ENCODE measurements at places on chromosomes 2 and 18. TPM values are rescaled to one million over a fixed set of nuclear protein-coding genes. Genes with fewer than 3 reads are reported as not detected.

- peaks cover 85% of the 10 kb centered on the region for H3K4me1 ChIP-seq
- no peak for DNase-seq
- no peaks in the 10 kb centered on the region for H3K27me3 ChIP-seq
Observed at GRCh38 chr2:120763508-120763907, 27.8 kb downstream of the GLI2 start.

GRCh38 chr2:121247971-121248370 lies 37.0 kb downstream of the TFCP2L1 start:
- peaks cover 19% of the 10 kb centered on the region for H3K27me3 ChIP-seq
- no peak overlapping the region for H3K27ac ChIP-seq
- no peaks in the 10 kb centered on the region for H3K4me1 ChIP-seq
- H3K36me3 ChIP-seq, result no peaks in the 10 kb centered on the region
- no peak overlapping the region for H3K4me3 ChIP-seq
- DNase-seq, result no peak

The DIPK1C gene
- not detected for total RNA-seq

The RESP18 gene
- total RNA-seq, result not detected

The COX7A2L gene
- total RNA-seq, result 103 TPM

The MDH1B gene
- total RNA-seq, result 1.3 TPM

DNA sequence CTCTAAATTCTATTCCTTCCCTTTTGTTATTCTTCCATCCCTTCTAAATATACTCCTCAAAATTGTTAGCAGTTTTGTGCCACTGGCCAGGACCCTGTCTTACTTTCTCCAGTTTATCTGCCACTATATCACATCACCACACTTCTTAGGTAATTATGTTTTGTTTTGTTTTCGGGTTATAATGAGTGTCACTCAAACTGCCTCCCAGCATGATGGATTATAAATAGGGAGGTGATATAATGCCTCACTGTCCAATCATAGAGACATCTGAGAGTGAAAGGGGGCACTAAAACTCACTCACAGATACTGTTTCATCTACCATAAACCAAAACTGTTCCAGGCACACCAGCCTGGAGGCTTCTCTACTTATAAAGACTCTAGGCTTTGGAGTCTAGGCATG lies 3.5 kb downstream of the RSAD2 start:
- peaks cover 32% of the 10 kb centered on the region for H3K27me3 ChIP-seq
- no peak for DNase-seq
- no peaks in the 10 kb centered on the region for H3K4me1 ChIP-seq
- no peak overlapping the region for H3K4me3 ChIP-seq
- no peaks in the 10 kb centered on the region for H3K36me3 ChIP-seq

GRCh38 chr2:70977605-70978205 lies 725 bp upstream of the ANKRD53 start:
- peaks cover 14% of the 10 kb centered on the region for H3K4me1 ChIP-seq
- H3K36me3 ChIP-seq, result peaks cover 3% of the 10 kb centered on the region
- peaks cover 6% of the 10 kb centered on the region for H3K27me3 ChIP-seq
- DNase-seq, result peak; percentile 32
- H3K27ac ChIP-seq, result peak overlapping the region; percentile 92

DNA sequence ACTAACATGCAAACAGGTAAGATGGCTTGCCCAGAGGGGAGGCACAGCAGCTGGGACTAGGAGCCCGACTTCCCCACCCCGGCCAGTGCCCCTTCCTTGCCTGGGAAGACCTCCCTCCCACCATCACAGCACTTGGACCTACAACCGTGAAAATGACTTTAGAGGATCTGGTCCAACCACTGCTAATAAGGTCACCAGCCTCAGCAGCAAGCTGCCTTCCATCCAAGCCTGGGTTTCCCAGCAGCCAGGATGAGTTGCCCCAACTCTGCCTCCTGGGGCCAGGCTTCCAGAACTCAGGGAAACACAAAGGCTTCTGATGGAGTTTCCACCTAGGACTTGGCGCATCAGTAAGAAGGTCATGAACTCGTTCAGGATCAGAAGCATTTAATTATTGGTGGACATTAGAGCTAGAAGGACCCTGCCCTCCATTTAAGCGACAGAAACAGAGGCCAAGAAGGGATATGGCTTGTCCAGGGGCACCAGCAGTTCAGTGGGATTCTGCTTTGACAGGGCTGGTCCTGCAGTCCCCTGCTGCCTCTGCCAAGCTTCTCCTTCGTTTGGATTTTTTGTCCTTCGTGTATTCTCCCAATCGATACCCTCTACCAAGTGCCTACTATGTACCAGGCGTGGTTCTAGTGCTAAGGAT lies 403.0 kb upstream of the ID2 start:
- H3K4me1 ChIP-seq, result no peaks in the 10 kb centered on the region
- no peaks in the 10 kb centered on the region for H3K36me3 ChIP-seq

DNA sequence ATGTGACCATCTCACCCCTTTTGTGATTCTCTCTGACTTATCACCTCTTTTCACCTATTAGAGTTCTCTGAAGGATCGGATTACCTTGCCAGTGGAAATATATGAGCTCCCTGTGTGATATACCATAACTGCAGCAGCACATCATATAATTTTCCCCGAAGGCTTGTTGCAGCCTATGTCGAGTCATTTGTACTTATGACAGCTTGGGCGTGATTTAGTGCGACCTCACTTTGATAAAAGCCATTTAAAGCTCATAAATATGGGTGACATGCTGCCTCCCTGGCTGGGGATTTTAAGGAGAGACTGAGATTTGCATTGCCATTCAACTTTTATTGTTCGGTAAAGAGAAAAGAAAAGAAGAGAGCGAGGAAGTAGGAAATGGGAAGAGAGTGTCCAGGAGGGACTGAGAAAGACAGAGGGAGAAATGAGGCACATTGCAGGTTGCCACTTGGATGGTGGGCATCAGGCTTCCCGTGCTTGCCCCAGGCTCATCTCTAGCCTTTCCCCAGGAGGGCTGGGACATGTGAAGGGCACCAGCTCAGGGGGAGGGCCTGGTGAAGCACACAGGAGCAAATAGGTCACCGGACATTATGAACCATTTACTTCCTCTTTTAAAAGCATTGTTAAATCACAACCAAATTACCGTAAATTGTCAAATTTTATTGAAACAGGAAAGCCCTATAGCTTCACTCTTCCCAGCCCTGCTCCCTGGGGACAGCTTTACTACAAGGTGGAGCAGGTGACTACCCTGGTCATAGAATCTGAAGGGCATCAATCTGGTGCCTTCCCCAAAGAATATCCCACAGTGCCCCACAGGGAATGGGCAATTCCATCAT lies 161.3 kb downstream of the SETBP1 start:
- no peaks in the 10 kb centered on the region for H3K27me3 ChIP-seq
- H3K27ac ChIP-seq, result no peak overlapping the region
- no peak overlapping the region for H3K4me3 ChIP-seq
- H3K4me1 ChIP-seq, result peaks cover 52% of the 10 kb centered on the region
- H3K36me3 ChIP-seq, result peaks cover 13% of the 10 kb centered on the region

The SLC5A7 gene
- not detected for total RNA-seq

The EVX2 gene
- not detected for total RNA-seq

The SDC1 gene
- 11.6 TPM for total RNA-seq

- H3K36me3 ChIP-seq, result no peaks in the 10 kb centered on the region
- H3K4me1 ChIP-seq, result no peaks in the 10 kb centered on the region
- H3K4me3 ChIP-seq, result no peak overlapping the region
- DNase-seq, result no peak
- H3K27ac ChIP-seq, result no peak overlapping the region
- H3K27me3 ChIP-seq, result peaks cover 20% of the 10 kb centered on the region
Observed at GRCh38 chr2:118642501-118642900, 204.9 kb downstream of the EN1 start.

The C2orf80 gene
- not detected for total RNA-seq

- H3K4me1 ChIP-seq, result peaks cover 19% of the 10 kb centered on the region
- peak overlapping the region; percentile 53 for H3K27ac ChIP-seq
- H3K4me3 ChIP-seq, result no peak overlapping the region
- peak; percentile 85 for DNase-seq
- H3K36me3 ChIP-seq, result no peaks in the 10 kb centered on the region
Observed at GRCh38 chr2:172693037-172693436, 42.6 kb upstream of the RAPGEF4 start.

- H3K27me3 ChIP-seq, result no peaks in the 10 kb centered on the region
- peaks cover under 1% of the 10 kb centered on the region for H3K4me1 ChIP-seq
- H3K36me3 ChIP-seq, result peaks cover 72% of the 10 kb centered on the region
- H3K4me3 ChIP-seq, result no peak overlapping the region
- no peak for DNase-seq
- no peak overlapping the region for H3K27ac ChIP-seq
Observed at GRCh38 chr2:9492927-9493326, 18.6 kb downstream of the IAH1 start.

The GPR45 gene
- not detected for total RNA-seq

The NOSTRIN gene
- total RNA-seq, result not detected

DNA sequence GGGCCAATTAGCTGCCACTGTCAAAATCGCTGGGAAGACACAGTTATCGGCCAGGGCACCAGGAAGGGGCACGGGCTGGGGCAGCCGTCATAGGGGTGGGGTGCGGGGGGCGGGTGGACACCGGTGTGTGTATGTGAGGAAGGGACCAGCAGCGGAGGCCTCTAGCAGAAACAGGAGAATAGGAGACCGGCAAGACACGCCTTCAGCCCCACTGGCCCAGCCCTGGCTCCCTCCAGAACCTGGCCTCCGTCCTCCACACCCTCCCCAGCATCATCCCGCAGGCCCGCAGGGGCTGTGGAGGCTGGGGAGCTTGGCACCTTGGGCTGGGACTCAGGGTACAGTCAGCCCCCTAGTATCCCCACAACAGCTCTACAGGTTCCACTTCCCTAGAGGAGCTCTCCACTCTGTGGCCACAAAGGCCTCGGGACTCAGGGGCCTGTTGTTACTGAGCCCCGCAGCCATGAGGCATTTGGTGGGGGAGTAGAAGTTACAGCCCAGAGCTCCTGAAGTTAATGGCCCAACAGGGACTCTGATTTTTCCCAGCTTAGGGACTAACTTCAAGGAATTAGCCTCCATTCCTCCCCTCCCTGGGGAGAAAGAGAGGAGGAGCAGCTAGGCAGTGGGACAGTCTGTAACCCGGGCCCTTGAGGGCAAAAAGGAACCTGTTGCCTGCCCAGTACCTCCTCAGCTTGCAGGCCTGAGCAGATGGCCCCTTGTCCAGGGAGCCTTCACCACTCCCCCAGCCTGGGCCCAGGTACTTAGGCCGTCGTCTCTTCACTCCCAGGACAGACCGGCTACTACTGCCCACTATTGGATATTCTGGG lies 19.9 kb downstream of the SH2D6 start:
- no peaks in the 10 kb centered on the region for H3K36me3 ChIP-seq
- H3K4me3 ChIP-seq, result peak overlapping the region; percentile 45
- peak overlapping the region; percentile 93 for H3K27ac ChIP-seq
- DNase-seq, result no peak
- H3K4me1 ChIP-seq, result peaks cover 37% of the 10 kb centered on the region

DNA sequence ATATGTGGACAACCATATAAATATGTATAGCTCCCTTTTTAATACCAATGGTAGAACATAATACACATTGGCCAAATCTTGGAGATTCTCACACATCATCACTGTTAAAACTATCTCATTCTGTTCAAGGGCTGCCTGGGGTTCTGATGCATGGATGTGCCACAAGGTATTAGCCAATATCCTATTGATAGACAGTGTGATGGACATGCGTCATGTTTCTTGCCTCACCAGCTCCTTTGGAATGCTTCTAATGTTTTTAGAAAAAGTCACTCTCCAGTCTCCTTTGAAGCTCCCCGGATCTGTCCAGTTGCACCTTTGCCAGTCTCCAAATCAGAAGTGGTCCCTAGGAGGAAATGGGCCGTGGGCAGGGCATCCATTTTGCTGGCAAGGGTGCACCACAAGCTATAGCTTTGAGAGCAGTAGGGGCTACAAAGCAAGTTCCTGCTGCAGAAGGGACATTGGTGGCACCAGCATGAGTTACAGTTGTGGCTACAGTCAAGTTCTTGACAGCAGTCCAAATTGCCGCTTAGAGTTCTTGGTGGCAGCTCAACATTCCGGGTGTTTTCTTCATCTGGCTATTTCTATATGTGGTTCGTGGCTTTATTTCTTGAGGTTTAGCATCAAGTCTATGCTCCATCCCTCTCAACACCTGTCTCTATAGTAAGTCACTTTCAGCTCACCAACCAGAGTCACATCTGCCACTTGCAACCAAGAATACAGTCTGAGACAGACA lies 25.1 kb upstream of the ATRAID start:
- no peaks in the 10 kb centered on the region for H3K4me1 ChIP-seq
- H3K36me3 ChIP-seq, result no peaks in the 10 kb centered on the region
- no peak overlapping the region for H3K27ac ChIP-seq
- DNase-seq, result no peak
- peaks cover 2% of the 10 kb centered on the region for H3K27me3 ChIP-seq

The PPIL3 gene
- total RNA-seq, result 49.7 TPM

The RAX gene
- total RNA-seq, result not detected

The NTSR2 gene
- total RNA-seq, result not detected

DNA sequence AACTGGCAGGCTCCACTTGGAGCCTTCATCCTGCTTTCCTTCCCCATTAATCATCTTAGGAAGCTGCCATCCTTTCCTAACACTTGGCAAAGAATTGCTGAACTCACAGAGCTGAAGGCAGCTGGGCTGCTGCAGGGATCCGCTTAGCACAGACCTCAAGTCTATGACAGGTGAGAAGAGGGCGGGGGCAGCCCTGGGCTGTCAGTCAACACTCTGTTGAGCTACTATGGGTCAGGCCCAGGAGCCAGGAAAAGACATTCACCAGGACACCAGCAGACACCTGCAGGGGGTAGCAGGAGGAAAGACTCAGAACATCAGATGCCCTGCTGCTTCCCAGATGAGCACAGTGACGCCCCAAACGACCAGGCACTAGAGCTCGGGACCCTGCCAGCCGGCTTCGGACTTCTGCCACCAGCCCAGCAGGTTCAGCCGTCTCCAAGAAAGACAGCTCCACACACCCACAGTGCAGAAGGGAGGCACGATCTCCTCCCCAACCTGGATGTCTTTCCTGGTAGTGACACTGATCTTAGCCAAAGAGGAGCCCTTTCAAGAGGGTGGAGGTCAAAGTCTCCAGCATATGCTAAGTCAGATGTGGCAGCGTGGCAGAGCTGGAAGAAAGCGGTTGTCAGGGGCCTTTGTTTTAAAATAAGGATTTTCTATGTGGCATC lies 55.2 kb downstream of the SNORC start:
- no peak overlapping the region for H3K27ac ChIP-seq
- peaks cover 54% of the 10 kb centered on the region for H3K27me3 ChIP-seq
- H3K4me1 ChIP-seq, result peaks cover 4% of the 10 kb centered on the region
- H3K4me3 ChIP-seq, result no peak overlapping the region
- peaks cover 2% of the 10 kb centered on the region for H3K36me3 ChIP-seq

GRCh38 chr2:68908392-68908970 lies 37.3 kb upstream of the BMP10 start:
- H3K27ac ChIP-seq, result peak overlapping the region; percentile 21
- peaks cover 7% of the 10 kb centered on the region for H3K4me1 ChIP-seq
- H3K4me3 ChIP-seq, result no peak overlapping the region
- H3K27me3 ChIP-seq, result peaks cover 13% of the 10 kb centered on the region
- H3K36me3 ChIP-seq, result no peaks in the 10 kb centered on the region
- no peak for DNase-seq

The ZSWIM2 gene
- not detected for total RNA-seq

The HOXD9 gene
- total RNA-seq, result not detected

The VIT gene
- 11.4 TPM for total RNA-seq

- no peak for DNase-seq
- no peaks in the 10 kb centered on the region for H3K36me3 ChIP-seq
- H3K4me3 ChIP-seq, result no peak overlapping the region
Observed at GRCh38 chr2:52022006-52022405, 990.1 kb upstream of the NRXN1 start.

The WDPCP gene
- total RNA-seq, result 11.1 TPM

The RAPGEF4 gene
- total RNA-seq, result 0.91 TPM

The STRN gene
- 27.2 TPM for total RNA-seq

GRCh38 chr18:41992066-41992465 lies 37.0 kb downstream of the PIK3C3 start:
- no peak for DNase-seq
- peak overlapping the region; percentile 38 for H3K27ac ChIP-seq
- peaks cover 43% of the 10 kb centered on the region for H3K36me3 ChIP-seq
- no peaks in the 10 kb centered on the region for H3K27me3 ChIP-seq

The ADRA2B gene
- total RNA-seq, result not detected
